Lung (tissue), 17 donors: ENCODE measurements at places on chromosomes 12 and 14.

- peak; percentile 26 for DNase-seq
Observed at GRCh38 chr12:107057071-107057834, 36.1 kb downstream of the CRY1 start.

- no peak for DNase-seq
Observed at GRCh38 chr14:101193106-101193844, 289.8 kb upstream of the RTL1 start.

DNA sequence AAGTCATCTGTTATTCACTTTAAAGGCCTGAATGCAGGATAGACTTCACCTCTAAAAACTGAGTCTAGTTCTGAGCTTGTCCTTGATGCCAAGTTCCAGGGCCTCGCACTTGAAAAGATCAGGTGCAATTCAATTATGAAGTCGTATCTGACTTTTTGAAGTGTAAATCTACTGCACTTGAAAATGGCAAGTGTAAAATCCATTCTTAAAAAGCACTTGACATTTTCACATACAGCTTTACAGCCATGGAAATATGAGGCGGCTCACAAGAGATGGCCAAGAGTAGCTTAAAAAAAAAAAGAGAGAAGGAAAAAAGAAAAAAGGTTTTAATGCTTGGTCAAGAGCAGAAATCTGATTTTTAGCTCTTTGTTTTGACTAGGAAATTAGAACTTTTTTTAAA is 172.5 kb downstream of the GXYLT1 start:
- DNase-seq, result peak; percentile 74

GRCh38 chr12:52788192-52788875 is 7.6 kb downstream of the KRT3 start:
- no peak for DNase-seq

DNA sequence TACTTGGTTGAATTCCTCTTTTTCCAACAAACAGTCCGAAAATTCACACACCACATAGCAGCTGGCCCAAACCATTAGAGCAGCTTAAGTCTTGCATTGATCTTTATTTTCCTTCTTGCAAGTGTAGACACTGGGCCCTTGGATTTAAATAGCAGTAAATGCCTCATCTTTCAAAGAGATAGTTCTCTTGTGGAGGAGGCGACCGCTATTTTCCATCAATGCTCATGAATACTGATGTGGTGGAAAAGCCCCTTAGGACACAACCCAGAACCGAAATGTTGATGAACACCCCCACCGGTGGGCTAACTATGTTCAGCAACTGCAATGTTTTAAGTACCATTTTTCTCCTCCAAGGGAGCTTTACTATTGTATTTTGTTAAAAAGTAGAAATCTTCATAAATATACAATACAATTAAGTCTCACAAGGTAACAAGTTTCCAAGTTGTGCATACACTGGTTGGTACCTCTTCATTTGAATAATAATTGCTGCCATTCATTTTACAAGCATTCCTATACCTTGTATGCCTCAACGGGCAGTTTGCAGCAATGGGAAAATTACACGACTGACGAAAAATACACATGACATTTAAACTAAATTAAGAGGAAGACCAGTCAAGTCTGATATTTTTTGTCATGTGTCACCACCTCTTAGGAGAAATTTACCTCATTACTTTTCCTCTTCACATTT is 18.0 kb downstream of the NIN start:
- no peak for DNase-seq

DNA sequence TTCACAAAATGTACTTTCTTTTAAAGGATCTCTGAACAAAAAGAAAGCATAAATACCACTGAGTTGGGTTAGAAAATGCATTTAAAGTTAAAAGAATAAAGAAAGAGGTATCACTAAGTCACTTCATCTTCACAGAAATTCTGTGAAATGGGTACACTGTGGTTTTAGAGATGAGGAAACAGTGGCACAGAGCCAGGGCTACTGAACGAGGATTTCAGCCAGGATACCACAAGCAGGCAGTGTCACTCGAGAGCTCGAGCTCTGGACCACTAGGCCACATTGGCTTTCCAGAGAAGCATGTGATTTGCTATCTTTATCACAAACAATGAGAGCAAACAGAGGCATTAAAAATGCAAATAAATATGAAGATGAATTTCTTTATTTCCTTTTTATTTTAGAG is 51.0 kb downstream of the WDHD1 start:
- no peak for DNase-seq

GRCh38 chr14:37172024-37172869 is at the start of gene SLC25A21:
Gene SLC25A21, minus strand, starts transcription at chr14:37172606.
- DNase-seq, result peak; percentile 88
